ENCODE measurements at places on chromosomes 3 and 15.

DNA sequence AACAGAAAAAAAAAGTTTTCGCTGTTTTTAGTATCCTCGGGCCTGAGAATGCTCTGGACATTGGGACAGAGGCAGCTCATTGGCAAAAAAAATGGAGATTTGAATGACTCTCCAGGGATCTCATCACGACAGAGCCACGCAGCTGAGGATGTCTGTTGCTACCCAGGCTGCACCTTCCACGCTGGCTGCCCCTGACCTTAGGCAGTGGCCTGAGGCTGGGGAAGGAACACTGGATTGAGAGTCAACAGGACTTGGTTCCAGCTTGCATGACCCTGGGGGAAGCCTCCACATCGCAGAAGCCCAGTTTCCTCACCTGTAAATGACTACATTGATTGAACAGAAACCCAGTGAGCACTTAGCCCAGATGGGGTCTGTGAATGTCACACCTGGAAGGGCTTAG is 8.7 kb upstream of the ACSBG1 start:
- no peak for DNase-seq

- no peak for DNase-seq
These were observed 52.0 kb upstream of the ULK4 start for GRCh38 chr3:42013691-42014457.

- no peak for DNase-seq
These were observed 33.3 kb downstream of the HCN4 start for GRCh38 chr15:73335471-73335870.

GRCh38 chr3:46862369-46863025 is 747 bp downstream of the MYL3 start:
- no peak for DNase-seq

DNA sequence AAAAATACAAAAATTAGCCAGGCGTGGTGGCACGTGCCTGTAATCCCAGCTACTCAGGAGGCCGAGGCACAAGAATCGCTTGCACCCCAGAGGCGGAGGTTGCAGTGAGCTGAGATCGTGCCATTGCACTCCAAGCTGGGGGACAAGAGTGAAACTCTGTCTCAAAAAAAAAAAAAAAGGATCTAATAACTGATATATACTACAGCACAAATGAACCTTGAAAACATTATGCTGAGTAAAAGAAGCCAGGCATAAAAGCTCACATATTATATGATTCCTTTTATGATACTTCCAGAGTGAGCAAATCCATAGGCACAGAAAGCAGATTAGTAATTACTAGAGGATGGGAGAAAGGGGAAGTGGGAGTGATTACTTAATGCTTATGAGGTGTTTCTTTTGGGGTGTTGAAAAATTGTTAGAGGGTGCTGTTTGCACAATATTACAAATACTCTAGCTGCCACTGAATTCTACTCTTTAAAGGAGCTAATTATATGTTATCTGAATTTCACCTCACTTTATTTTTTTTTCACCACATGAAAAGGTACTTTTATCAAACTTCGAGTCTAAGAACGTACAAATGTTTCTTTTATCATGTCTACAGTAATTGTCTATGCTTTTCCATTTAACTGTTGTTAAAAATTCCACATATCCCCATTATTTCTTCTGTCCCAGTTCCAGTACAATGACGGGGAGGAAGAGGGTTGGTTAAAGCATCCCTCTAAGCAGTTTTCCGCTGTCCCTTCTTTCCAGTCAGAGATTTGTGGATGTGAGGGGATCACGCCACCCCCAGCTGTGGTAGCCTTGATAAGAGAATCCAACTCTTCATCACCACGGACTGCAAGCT is 77.7 kb upstream of the FAM174B start:
- DNase-seq = no peak

DNA sequence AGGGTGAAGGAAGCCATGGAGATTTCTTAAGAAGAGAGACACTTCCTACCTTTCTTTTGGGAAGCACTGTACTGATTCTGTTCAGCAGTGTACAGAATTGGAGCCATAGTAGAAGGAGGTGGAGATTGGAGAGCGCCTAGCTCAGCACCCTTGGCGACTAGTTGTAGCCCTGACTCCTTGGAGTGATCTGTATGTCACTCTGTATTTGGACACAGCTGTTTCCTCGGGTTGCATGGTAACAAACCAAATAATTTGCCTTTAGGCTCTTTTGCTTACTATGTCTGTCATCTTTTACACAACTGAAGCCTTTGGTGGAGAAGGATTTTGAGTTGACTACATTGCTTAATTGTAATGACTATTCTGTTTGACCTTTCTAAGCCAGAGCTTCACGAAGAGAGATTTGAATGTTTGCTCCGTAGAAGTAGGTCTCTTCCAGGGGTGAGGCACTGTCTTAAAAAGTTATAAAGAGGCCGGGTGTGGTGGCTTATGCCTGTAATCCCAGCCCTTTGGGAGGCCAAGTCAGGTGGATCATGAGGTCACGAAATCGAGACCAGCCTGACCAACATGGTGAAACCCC is 77.1 kb downstream of the AKAP13 start:
- DNase-seq = no peak

- no peak for DNase-seq
These were observed 44.4 kb downstream of the KIF15 start for GRCh38 chr3:44805960-44806359.

GRCh38 chr15:95812491-95812890 is 518.0 kb upstream of the NR2F2 start:
- DNase-seq = no peak

DNA sequence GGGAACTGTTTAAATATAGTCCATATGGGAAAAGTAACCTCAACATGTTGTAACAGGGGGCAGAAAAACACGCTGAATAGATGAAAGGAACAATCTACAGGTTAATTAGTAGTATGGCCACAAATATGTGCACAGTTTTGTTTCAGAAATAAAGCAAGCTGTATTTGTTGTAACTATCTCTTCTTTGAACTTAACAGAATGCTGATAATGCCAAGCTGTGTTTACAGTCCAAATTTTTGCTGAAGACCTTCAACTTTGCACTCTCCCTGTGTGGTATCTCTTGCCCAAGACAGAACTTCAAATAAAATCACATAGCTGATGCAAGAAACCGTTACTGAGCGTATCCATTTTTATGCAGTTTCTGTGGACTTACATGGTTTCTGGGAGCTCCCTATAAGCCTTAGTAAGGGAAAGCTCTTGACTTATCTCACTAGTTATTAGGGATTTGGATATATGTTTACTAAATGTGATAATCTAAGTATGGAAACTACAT is 425.4 kb upstream of the TPRG1 start:
- no peak for DNase-seq

DNA sequence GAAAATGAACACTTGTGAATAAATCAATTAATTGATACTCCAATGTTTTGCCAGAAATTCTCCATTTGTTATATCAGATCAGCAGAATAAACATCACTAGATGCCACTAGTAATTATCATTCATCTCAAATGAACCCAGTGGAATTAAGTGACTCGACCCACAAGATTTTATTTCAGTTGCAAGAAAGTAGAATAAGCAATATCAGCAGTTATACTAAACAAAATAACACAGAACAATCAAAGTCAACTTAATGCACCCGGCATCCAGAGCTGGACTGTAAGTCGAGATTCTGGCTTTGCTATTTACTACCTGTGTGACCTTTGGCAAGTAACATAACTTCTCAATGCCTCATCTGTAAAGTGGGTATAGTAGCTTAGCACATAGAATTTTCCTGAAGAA is 256.5 kb downstream of the MEIS2 start:
- DNase-seq = no peak

All from stimulated activated CD4-positive, alpha-beta T cell treated with anti-CD3 and anti-CD28 coated beads, TNF-alpha, amount 100 ng/mL, for 24 hours (primary cell).